ENCODE measurements at places on chromosomes 2 and 18.

GRCh38 chr18:33495278-33495677 lies 54.8 kb upstream of the CCDC178 start:
- DNase-seq = no peak

GRCh38 chr2:170221317-170222288 lies 43.7 kb downstream of the MYO3B start:
- no peak for DNase-seq

DNA sequence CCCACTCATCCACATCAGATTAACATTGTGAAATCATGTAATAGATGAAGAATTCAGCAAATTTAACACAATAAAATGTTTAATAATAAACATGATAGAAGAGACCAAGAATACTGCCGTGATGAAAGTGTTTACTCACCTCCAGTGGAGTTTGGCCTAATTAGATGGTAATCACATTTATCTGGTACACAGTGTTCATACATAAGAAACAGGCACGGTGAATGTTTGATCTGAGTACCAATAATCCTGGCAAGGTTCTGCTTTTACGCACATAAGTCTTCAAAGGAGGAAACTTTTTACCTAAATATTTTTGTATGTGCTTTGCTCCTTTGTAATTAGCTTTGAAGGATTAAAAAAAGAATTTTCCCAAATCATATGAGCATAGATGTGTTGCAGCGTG lies 122.5 kb downstream of the IRS1 start:
- no peak for DNase-seq

- no peak for DNase-seq
Observed at GRCh38 chr2:22867973-22868372, 517.0 kb upstream of the KLHL29 start.

DNA sequence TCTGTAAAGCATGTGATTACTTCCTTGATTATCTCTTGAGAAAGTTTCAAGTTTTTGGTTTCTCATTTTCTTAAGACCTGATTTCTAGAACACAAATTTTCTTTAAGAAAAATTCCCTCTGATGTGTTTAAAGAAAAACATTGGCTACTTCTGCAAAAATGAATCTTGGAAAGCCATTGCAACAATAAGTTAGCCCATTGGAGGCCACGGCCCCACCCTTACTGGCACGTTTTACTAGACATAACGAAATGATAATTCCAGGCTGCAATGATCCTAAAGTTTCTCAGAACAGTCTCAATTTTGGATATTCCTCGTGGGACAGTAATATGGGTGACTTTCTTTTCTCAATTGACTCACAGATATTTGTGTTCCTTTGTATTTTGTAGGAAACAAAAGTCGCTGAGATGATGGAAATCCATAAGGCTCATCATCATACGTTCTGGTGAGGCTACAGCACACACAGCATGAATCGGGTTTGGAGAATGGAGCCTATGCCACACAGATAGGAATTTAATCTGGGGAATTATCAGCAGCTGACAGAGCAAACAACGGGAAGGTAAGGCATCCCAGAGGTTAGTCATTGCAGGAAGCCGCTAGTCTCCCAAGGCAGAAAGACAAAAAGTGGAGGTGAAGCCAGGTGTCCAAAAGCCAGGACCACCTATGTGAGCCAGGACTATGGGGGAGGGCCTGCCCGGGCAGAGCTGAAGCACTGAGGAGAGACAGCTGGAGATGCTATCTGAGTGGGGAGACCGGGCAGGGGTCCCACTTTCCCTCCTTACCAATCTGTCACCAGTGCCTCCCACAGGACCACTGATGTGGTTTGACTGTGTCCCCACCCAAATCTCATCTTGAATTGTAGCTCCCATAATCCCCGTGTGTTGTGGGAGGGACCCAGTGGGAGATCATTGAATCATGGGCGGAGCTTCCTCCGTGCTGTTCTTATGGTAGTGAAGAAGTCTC lies 35.9 kb downstream of the SOWAHC start:
- no peak for DNase-seq

DNA sequence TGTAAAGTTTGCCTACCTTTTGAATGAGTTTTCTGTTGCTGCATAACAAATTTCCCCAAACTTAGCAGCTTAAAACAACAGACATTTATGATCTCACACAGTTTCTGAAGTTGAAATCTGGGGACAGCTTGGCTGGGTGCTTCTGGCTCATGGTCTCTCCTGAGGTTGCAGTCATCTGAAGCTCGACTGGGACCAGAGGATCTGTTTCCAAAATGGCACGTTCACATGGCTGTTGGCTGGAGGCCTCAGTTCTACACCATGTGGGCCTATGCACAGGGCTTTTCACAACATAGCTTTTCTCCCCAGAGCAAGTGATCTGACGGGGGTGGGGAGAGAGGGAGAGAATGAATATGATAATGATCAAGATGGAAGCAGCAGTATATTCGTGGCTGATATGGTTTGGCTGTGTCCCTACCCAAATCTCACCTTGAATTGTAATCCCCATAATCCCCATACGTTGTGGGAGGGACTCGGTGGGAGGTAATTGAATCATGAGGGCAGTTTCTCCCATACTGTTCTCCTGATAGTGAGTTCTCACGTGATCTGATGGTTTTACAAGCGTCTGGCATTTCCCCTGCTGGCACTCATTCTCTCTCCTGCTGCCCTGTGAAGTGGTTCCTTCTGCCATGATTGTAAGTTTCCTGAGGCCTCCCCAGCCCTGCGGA lies 3.5 kb downstream of the RALB start:
- DNase-seq = no peak

DNA sequence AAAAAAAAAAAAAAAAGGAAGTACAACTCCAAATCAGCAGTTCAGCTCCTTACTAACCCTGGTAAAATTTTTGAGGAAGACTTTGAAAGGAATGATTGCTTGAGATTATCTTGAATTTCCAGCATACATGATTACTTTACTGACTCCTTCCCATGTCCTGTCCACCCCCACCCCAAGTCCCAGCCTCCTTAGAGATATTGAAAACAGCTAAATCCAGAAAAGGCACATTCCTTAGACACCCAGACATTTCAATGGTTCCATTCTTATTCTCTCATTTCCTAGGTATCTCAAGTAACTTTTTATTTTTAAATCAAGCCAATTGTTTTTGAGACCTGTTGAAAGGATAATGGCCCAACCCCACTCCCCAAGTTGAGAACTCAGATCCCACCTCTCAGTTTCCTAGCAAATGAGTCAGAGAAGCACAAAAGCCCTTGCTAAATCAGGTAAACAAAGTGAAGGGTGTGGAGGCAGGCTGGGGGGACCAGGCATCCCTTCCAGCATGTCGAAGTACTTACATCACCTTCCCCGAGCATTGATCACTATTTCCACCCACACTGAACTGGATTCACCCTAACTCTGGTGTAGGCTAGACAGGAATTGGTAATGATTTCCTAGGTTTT lies 95.4 kb upstream of the FZD7 start:
- DNase-seq = no peak

DNA sequence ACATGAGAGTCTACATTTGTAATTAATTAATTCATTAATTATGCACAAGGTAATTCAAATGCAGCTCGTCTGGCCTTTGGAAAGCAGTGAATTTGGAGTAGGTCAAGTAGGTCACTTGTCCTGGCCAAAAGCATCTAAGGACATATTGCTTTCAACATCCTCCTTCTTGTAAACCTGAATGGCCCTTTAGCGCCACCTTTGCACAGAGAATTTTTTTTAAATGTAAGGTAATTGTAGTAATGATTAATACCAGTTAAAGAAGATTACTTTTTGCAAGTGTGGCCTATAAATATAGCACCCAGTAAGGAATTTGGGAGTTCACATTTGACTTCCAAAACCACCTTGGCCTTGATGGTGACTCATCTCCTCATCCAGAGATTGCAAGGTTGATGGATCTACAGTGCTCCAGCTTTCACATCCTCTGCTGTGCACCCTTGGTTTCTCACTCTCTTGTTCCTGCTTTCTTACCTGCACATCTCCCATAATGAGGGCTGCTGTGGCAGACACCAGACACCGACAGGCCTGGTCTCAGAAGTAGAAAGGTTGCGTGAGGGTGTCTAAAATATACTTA lies 481.7 kb downstream of the TGIF1 start:
- no peak for DNase-seq

DNA sequence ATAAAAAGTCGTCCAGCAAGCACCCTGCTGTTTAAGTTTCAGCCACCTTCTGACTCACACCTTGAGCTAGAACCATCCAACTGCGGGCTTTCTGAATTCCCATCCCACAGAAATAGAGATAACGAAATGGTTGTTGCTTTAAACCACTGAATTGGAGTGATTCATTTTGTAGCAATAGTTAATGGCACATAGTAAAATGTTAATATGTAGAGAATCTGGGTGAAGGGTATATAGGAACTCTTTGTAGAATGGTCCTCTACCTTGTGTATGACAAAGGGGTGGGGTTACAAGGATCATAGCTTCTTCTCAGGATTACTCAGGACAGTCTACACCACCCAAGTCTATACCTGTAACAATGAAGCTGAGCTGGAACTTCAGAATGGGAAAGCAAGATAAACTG lies 2.4 kb upstream of the MAPRE3 start:
- no peak for DNase-seq

GRCh38 chr2:8710951-8711350 lies 29.1 kb downstream of the ID2 start:
- no peak for DNase-seq

- no peak for DNase-seq
Observed at GRCh38 chr2:177072090-177072489, 140.5 kb upstream of the HNRNPA3 start.

- no peak for DNase-seq
Observed at GRCh38 chr18:567122-567521, 13.1 kb upstream of the CETN1 start.

DNA sequence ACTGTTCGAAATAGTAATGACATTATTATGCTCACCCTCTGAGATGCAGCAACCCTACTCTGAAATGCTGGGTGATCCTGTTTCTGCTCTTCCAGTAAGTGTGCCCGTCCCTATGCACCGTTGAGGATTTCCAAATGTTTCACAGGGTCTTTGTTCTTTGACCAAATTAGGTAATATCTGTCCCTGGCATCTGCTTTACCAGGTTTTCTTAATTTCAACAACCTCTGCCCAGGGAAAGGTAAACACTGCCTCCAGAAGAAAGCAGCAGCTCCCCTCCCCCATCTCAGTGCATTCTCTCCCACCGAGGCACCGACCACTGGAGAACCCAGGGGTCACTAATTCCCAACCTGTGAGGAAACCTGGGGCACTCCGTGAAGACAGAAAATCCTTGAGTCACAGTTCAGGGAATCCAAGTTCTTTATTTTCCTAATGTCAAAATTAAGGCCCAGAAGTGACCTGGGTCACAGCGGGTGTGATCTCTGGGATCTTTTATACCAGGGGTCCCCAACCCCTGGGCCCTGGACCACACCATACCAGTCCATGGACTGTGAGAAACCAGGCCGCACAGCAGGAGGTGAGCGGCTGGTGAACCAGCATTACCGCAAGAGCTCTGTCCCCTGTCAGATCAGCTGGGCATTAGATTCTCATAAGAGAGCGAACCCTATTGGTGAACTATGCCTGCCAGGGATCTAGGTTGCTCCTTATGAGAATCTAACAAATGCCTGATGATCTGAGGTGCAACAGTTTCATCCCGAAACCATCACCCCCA lies 1.2 kb upstream of the GRB14 start:
- DNase-seq = no peak

- no peak for DNase-seq
Observed at GRCh38 chr2:28034696-28035095, 144.2 kb downstream of the BABAM2 start.

- DNase-seq = no peak
Observed at GRCh38 chr2:27390822-27391679, 10.5 kb upstream of the ZNF513 start.

DNA sequence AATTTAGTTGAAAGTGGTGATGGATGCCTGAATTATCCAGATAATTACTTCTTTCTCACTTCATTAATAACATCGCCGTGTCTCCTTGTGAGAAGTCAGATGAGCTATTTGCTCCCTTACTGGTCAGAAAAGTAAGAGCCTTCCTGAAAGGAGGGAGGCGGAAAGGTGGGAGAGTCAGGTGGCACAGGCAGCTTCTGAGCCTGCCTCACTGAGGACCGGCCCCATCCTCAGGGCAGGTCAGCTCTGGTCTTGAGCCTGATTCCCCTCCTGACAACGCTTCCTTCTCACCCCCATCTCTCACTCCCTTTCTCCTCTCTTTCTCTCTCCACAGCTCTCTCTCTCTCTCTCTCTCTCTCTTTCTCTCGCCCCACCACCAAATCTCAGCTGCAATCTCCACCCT lies 10.1 kb upstream of the APOB start:
- DNase-seq = no peak

- no peak for DNase-seq
Observed at GRCh38 chr18:31273812-31274527, 44.0 kb upstream of the DSG1 start.

GRCh38 chr2:191863988-191864387 lies 17.1 kb upstream of the CAVIN2 start:
- no peak for DNase-seq

DNA sequence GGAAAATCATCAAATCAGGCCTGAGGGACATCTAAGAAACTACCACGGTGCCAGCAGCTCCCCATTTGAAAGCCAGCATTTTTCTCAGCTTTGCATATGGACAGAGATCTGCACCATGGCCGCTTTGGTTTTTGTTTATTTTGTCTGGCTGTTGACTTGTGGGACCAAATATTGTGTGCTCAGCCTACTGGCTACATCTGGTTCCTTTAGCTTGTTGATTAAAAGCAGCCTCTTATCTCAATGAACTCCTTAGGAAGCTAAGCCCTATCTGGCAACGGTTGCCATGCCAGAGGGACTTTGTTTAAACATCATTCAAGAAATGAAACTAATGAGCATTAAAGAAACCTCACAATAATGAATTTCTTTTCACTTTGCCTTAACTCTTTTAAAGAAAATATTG lies 32.4 kb upstream of the CCDC150 start:
- no peak for DNase-seq

- no peak for DNase-seq
Observed at GRCh38 chr2:140504601-140505000, 1626.2 kb downstream of the LRP1B start.

DNA sequence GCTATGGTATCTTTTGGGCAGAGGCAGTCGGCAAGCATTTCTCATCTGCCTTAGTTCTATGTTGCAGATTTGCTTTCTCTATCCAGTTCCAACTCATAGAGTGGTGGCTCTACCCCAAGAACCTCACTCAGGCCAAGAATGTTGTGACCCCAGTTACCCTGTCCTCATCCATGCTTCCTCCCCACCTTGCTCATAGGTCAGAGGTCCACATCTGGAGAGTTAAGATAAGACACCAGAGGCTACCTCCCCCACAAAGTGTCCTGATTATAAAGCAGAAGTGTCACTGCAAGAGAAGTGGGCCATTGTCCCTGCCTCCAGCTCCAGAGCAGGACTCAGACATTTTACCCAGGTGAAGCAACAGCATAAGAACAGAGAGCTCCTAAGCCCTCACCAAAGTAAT lies 276.8 kb upstream of the CHST9 start:
- no peak for DNase-seq
